ENCODE measurements at places on chromosomes 6 and 20. TPM values are rescaled to one million over a fixed set of nuclear protein-coding genes. Genes with fewer than 3 reads are reported as not detected.

Gene HLA-DOA
- not detected for total RNA-seq

Gene RAB44
- total RNA-seq, result not detected

Gene PBX2
- total RNA-seq, result 80.1 TPM

Gene NRSN1
- not detected for total RNA-seq

DNA sequence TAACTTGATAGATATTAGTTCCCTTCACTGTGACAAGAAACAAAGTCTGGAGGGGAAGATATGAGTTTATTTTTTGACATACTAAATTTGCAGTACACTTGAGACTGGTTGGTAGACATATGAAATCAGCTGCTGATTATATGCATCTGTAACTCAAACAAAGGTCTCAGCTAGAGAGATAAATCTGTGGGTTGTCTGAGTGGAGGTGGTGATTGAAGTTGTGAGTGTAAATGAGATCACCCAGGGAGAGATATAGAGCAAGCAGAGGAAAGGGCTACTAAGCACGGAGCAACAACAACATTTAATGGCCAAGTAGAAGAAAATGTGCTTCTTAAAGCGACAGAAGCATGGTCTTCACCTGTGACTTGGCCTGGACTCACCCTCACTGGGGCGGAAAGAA lies 173.2 kb upstream of the EYA4 start:
- DNase-seq, result no peak

GRCh38 chr6:2790588-2791449 lies 25.6 kb downstream of the WRNIP1 start:
- peak; percentile 71 for DNase-seq

DNA sequence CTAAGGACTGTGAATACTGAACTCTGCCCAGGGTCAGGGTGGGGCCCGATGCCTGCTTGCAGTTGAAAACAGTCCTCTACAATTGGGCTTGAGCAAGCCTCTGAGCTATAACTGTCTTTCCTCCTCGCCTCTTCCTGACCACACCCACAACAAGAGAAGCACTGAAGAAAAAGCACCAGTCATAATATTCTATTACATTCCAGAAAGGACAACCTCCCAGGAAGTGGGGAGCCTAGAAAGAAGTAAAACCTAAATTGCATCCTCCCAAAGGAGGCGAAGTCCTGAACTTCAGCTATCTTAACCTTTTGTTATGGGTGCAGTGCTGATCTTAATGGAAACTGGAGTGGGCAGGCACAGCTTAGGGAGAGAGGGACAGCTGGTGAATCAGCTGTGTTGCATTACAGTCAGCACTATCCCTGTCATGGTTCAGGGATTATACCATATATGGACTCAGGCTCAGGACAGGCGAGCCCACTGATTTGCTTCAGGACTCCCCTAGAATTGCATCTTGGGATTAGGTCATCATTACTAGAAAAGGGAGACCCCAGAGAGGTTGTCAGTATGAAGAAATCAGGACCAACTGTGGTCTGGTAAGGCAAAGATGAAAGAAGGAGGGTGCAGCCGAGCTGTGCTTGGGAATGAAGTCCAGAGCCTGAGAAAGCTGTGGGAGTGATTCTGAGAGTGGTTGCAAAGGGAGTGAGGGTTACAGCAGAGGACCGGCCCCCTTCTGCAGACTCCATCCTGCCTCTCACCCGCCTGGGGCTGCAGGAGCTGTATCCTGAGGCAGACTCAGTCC lies 18.3 kb upstream of the TRAM2 start:
- peak; percentile 87 for DNase-seq

DNA sequence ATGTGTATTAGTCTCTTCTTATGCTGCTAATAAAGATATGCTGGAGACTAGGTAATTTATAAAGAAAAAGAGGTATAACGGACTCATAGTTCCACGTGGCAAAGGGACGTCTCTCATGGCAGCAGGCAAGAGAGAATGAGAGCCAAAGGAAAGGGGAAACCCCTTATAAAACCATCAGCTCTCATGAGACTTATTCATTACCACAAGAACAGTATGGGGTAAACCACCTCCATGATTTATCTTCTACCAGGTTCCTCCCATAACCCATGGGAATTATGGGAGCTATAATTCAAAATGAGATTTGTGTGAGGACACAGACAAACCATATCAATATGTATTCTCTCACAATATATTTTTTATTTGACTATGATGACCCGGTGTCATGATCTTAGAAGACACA lies 109.1 kb downstream of the UTRN start:
- no peak for DNase-seq

DNA sequence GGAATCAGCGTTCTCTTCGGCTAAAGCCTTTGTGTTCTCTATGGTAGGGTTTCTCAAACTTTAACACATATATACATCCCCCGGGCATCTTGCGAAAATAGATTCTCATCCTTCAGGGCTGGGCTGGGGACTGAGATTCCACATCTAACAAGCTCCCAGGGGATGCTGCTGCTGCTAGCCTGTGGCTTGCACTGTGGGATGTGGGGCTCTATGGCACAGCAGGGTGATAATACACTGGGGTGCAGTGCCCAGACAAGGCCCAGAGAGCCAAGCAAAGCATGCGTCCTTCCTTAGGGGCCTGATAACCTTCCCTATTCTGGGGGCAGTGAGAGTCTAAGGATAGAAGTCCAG lies 102.0 kb downstream of the LAMP5 start:
- DNase-seq, result no peak

DNA sequence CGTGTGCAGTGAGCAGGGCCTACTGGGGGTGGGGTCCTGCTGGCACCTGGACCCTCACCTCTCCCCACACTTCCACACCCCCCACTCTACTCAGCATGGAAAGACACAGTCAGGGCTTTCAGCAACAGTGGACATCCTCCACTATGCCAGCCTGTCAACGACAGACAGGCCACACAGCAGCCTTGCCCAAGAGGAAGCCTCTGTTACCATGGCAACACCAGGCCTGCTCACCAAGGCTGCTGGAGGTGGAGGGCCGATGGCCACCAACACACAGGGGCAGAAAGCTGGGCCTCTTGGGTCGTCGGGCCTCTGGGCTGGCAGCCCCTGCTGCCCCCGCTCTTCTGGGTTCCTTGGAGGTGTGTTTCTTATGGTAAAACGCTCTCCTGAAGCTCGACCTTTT lies 13.6 kb downstream of the BNIP5 start:
- DNase-seq, result no peak

DNA sequence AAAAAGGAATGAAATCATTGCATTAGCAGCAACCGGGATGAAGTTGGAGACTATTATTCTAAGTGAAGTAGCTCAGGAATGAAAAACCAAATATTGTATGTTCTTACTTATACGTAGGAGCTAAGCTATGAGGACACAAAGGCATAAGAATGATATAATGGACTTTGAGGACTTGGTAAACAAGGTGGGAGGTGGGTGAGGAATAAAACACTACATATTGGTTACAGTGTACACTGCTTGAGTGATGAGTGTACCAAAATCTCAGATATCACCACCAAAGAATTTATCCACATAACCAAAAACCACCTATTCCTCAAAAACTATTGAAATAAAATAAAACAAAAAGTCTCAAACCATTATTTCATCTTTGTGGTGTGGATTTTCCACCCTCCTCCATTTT lies 593.5 kb downstream of the TENT5A start:
- no peak for DNase-seq

GRCh38 chr6:12101653-12102312 lies 89.7 kb downstream of the HIVEP1 start:
- DNase-seq, result no peak

GRCh38 chr6:122709922-122710512 lies 69.5 kb upstream of the FABP7 start:
- no peak for DNase-seq

DNA sequence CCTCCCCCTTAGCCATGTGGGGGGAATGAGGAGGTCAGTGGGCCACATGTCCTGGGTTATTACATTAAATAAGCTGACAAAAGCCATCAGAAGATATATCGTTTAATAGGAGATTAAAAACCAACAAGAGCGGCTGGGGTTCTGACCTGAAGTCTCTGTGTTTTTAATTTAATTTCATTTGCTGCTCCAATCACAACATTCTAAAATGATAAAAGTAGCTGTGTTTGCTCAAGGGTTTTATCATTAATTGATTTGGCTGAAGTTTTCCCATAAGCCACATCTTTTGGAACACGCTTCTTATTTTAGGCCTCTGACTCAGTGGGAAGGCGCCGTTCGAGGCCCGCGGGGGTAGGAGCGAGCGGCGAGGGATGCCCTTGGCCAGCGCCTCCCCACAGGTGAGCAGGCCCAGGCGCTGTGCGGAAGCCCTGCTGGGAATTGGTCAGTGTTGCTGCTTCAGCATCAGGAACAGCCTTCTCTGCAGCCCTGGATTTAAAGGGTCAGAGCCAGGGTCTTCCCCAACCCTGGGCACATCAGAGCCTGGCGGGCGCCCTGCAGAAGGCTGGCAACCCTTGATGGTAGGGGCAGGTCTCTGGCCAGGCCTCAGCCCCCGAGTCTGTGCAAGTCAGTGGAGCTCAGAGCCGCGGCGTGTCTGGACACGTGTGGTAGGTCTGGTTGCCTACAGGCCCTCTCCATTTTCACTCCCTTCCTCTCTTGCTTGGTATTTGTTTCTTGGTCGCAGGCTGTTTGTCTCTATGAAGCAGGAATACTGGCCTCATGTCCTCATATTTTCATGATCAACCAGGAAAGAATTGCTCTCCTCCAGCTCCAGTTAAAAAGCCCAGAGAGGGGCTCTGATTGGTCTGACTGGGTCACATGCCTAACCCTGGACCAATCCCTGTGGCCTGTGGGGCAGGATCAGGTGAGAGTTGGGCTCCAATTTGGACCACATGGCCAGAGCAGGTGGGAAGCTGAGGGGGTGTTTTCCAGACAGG lies 30.9 kb upstream of the MLN start:
- DNase-seq, result no peak

DNA sequence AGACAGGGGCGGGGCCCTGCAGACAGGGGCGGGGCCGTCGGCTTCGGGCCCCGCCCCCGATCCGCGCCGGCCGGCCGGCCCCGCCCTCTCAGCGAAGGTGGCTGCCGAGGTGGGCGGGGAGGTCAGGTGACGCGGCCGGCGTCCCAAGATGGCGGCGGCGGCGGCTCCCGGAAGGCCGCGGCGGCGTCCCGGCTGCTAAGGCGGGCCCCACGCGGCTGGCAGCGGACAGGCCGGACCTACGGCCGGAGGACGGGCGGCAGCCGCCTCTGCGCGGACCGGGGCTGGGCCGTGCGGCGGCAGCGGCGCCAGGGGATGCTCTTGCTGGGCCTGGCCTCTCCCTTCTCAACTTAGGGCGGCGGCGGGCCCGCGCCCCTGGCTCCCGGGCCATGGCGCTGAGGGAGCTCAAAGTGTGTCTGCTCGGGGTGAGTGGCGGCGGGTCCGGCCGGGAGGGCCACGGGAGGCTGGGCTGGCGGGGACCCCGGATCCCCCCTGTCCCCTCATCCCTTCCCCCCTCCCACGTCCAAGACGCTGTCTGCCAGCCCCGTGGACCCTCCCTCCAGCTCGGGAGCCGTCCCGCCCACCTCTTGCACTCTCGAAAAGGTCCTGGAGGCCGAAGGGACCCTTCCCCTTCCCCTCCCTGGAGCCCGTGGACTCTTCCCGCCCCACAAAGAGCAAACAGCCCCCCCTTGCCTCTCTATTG lies at the start of gene RAB22A:
TSS of gene RAB22A (plus strand) at position 125 of the 700 bp plus-strand sequence. CDS start at position 387, 262 bp downstream.
- peak; percentile 69 for DNase-seq

DNA sequence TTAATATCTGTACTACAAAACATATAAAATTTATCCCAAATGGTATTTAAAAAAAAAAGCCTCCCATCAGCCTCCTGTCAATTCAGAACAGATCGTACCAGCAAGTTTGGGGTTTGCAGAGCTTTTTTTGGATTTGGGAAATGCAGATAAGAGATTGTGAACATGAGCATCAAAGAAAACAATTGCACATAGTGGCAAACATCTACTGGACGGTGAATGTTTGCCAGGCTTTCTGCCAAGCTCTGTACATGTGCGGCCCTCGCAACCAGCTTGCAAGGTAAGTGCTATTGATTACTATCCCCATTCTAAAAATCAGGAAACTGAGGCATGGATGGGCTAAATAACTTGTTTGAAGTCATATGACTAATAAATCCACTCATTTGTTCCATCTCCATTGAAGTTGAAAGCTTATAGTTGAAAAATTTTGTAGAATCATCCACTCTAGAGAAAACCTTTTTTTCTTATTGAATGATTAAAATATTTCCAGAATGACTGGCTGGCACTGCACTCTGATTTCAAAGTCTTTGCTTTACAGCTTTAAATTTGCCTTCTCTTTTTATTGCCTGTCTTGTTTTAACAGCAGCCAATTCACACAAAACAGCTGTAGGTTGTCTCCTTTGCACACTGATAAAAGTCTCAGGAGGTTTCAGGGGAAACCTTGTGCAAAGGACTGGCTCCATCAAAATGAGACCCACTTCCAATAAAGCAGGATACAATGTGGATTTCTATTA lies 37.4 kb upstream of the SIRT5 start:
- DNase-seq, result no peak

DNA sequence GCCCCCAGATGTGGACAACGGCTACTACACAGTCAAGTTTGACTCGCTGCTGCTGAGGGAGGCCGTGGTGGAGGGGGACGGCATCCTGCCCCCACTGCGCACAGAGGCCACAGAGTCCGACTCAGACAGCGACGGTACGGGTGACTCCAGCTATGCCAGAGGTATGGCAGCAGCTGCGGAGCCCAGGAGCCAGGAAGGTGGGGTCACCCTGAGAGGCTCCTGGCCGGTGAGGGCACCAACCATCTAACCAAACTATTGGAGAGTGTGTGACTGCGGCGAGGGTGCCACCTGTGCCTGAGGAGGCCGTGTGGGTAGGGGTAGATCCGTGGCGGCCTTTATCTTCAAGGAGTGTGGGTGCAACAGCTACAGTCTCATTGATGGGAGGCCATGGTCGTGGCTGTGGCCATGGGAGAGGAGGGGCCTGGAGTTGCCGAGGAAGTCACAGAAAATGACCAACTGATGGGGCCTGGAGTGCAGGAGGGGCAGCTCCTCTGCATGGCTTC lies 2.8 kb upstream of the LIME1 start:
- DNase-seq, result no peak

- DNase-seq, result no peak
These were observed 6.3 kb downstream of the BCAS1 start for GRCh38 chr20:54063992-54064676.

- DNase-seq, result peak; percentile 22
These were observed 65.0 kb upstream of the XRN2 start for GRCh38 chr20:21237956-21238799.

GRCh38 chr20:63027922-63028389 lies 21.2 kb upstream of the BHLHE23 start:
- DNase-seq, result no peak

DNA sequence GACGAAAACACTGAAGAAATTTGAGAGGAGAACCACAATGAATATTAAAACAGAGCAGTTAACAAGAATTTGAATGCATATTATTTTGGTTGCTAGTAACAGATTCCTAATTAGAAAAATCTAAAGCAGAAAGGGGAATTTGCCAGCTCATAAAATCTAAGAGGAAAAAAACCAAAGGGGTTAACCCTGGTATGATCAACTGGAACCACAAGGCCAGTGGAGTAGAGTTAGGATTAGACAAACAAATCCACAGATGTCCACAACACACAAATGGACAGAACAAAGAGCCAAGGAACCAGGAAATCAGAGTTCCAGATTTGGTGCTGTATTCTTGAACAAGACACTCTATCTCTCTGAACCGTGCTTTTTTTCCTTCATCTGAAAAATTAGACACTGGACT lies 195.0 kb downstream of the TASP1 start:
- DNase-seq, result no peak

- DNase-seq, result no peak
These were observed 5.6 kb downstream of the PLCG1 start for GRCh38 chr20:41142919-41143318.

GRCh38 chr6:42454428-42454791 lies 2.7 kb upstream of the TRERF1 start:
- no peak for DNase-seq

Measured in Caki2 (cell line).